ENCODE measurements at places on chromosomes 4 and X.

DNA sequence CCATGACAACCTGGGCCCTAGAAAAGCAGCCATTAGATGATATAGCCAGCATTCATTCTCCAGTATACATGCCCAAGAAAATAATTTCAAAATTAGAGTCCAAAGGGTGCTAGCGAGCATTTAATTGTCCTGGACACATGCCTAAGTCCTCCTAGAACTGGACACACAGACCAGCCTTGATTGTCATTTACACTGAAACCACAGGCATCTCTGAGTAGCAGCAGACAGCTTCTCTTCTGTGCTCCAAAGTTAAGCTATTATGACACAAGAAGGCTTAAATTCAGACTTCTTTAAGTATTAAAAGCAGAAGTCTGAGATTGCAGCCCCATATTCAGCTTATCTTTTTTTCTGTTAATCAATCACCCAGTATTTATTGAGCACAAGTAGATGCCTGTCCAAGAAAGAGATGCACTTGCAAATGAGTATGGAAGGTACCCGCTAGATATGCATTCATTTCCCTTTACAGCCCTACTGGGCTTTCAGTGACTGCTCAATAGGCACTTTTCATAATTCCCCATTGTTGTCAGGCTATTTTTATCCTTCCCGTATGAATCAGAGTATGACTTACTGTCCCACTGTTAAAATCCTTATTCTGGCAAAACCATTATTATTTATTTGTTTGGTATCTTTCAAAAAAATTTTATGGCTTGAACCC, 374.1 kb downstream of the FBXW7 start:
- no peak for DNase-seq

GRCh38 chr4:155673453-155673979, 6.9 kb downstream of the GUCY1A1 start:
- DNase-seq: no peak

GRCh38 chrX:124555036-124555595, 208.8 kb downstream of the SH2D1A start:
- DNase-seq: no peak

- DNase-seq: no peak
Measured at GRCh38 chr4:163109967-163110366, 56.7 kb downstream of the NAF1 start.

DNA sequence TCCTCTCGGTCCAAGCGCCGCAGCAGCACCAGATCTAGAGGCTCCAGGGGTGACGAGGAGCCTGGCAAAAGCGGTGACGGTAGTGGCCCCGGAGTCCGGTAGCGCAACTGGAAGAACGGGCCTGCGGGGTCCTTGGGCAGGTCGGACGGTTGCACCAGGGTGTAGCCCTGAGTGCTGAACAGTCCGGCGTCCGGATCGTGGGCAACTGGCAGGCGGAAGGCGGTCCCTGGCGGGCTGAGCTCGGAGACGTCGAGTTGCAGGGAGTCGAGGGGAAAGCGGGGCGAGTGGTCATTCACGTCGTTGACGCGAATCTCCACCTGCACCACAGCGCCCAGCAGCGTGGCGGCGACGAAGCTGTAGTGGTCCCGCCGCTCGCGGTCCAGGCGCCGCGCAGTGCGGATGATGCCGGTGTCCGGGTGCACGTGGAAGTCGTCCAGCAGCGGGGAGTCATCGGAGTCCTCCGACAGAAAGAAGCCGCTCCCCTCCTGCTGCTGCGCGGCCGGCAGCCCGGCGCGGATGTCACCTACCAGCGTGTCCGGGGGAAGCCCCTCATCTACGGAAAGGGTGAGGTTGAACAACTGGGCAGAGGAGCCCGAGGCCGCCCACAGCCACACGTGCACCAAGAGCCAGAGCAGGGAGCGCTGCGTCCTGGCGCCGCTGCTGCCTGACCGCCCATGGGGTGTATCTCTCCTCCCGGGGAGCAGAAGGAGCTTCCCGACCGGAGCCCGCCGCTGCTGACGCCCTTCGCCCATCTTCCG, 837 bp downstream of the DCHS2 start:
- no peak for DNase-seq

GRCh38 chrX:148582353-148582752, 81.9 kb downstream of the AFF2 start:
- DNase-seq: no peak

DNA sequence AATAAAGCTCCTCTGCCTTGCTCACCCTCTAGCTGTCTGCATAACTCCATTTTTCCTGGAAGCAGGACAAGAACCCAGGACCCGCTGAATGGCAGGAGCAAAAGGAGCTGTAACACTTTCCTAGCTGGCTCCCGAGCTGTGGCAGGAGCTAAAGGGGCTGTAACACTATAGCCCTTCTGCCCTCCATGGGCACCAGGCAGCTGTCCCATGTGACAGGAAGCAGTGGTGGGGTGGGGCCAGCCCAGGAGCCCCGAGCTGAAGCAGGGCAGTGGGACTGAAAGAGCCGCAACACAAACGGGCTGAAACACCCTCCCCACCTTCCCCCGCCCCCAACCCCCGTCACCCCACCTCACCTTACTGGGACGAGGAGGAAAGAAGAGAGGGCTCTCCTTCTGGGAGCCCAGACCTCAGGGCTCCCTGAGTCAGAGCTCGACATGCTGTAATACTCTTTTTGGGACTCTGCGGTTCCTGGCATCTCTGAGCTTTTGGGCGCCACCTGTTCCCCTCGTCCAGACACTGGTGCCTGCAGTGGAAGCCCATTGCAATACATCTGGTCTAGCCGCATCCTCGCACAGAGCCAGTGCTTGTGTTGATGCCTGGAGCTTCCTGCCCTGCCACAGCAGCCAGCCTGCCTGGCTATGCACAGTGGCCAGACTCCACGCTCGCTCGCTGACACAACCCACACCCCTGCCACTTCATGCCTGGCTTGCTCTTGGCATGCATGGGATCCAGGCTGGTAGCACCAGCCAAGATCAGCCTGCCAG, 39.4 kb downstream of the PPM1K start:
- no peak for DNase-seq

GRCh38 chr4:4613641-4614286, 71.9 kb upstream of the STX18 start:
- no peak for DNase-seq

GRCh38 chrX:133369065-133369464, 46.2 kb downstream of the GPC4 start:
- DNase-seq: no peak

DNA sequence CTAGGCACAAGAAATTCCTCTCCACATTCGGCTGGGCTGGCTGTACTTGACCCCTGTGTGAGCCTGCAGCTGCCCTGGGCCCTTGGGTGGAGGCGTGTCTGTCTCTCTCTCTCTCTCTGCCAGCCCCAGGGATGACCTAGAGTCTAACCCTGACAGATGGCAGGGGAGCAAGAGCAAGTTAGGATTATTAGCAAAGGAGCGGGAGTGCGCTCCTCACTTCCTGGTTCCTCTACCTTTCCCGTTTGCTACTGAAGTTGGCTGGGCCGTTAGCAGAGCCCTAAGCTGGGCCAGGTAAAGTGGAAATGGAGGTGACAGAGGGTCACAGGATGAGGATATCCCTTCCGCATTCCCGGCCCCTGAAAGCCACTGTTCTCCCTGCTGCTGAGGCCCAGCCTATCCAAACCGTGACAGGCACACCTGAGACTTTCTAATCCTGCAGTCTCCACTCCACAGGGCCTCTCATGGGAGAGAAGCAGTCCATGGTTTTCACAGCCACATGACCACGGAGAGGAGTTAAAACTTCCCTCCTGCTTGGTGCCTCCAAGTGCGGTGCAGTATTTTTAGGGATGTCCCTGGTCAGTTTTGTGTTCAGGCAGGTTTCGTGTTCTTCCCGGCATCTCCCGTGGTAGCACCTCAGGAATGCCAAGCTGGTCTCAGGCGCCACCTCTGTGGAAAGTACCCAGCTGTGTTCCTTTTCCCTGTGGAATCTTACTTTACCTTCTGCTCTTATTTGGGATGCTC, 79.3 kb downstream of the CLDN22 start:
- no peak for DNase-seq

DNA sequence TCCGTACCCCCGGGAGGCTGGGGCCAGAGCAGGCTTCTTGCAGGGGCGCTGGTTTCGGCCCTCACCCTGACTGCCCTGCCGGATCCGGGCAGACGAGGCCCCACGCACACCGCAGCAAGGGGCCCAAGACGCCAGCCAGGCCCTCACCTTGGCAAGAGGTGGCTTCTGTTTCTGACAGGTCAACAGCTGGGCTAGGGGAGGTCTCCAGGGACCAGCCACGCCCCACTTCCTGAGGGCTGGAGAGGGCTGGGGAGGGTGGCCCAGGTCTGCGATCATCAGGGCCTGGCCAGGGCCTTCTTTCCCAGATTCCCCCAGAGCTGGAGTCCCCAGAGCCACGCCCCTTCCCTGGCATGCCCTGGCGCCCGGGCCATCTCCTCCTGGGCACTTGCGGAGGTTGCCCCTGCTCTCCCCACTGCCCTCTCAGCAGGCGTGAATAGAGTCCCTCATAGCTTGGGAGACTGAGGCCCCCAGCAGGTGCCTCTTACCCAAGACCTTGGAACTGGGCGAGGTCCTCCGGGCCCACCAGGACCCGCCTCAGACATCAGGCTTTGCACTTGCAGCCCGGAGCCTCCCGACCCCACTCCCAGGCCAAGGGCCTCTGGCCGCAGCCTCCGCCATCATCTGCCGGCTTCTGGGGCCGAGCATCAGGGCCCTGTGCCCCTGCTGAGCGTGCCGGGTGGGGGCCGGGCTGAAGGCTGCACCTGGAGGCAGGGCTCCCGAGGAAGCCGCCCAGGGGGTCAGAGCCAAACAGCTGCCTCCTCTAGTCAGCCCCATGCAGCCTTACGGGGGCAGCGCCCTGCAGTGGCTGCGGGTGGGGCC, 6.3 kb upstream of the FGFR3 start:
- no peak for DNase-seq

DNA sequence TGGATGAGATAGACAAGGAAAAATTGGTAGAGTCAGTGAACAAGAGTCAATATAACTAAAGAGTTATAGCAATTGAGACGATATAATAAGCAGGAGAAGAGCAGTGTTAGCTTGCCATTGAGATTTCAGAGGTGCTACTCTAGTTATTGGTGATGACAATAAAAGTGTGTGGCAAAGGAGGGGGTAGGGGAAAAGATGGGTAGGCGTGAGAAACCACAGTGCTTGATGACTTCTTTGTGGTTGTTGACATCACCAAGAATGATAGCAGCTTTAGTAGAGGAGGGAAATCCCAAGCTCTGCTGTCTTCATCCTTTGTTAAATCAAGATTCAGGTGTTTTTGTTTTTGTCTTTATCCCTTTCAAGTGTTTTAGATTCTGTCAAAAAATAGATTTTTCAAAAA, 179.9 kb upstream of the PPP3CA start:
- no peak for DNase-seq

DNA sequence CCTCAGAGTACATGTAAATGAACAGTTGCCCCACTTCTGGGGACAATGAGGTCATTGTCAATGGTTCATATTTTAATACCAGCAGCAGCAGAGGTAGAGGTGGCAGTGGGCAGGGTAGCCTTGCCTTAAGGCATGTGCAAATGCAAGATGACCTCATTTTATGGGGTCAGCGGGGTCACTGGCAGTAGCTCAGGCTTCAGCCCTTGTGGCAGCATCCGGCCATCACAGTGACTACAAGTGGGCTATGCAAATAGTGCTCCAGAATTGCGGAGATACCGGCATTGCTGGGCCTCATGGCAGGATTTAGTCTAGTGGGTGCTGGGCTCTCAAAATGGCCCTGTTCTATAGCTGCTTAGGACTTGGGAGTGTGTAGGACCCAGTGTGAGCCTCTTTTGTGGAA, 144.7 kb downstream of the FAM47A start:
- no peak for DNase-seq

DNA sequence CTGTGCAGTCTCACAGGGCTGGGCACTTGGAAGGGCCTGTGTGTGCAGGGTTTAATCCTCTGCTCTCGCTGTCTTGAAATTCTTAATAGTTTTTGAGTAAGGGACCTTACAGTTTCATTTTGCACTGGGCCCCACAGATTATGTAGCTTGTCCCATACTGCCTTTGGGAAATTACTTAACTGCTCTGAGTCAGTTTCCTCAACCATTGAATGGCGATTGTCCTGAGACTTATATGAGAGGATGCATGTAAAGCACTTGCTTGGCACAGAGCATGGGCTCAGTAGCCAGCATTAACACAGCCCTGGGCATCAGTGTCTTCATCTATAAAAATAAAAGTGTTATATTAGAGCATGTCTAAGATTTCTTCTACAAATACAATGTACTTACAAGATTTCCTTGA, 55.8 kb downstream of the CLCN5 start:
- DNase-seq: no peak

GRCh38 chr4:108287834-108288413, 119.2 kb upstream of the LEF1 start:
- no peak for DNase-seq

GRCh38 chr4:76558396-76559235, 123.6 kb downstream of the SHROOM3 start:
- no peak for DNase-seq

DNA sequence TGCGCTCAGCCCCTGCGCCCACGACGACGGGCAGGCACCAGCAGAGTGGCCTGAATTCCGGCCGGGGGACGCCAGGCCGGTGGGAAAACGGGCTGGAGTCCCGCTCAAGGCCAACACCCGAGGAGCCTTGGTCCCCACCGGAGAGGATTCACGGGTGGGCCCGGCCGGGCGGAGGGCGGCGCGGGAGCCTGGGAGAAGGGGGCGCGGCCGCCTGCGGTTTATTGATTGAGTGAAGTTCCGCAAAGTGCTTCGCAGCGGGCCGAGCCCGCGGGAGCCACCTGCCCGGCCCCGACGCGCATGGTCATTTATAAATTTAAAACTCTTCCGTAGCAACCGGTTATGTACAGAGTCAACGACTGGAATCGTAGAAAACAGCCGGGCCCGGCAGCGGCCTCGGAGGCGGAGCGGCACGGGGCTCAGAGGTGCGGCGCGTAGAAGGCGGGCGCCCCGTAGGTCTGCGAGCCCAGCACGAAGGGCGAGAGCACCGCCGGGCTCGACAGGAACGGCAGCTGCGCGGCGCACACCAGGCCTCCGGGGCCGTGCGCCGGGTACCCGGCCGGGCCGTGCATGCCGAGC, 3.6 kb downstream of the NKX1-1 start:
- DNase-seq: no peak

DNA sequence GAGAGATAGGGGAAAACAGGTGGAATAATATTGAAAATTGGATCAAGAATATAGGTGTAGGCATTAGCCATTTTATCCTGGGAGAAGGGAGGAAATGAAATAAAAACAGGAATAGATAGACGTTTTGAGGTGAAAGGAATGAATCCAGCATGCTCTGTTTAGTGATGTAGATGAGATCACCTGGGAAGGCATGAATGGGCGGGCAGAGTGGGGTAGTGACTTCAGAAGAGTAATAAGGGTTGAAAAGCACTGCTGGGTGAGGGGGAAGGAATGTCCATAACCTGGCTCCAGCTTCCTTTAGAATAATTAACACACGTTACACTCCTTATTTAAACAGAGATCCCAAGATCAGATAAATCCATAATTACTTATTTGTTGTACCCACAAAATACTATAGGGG, 191.1 kb upstream of the ANXA3 start:
- DNase-seq: no peak

All from NCI-H510A (cell line).